ENCODE measurements at places on chromosomes 13 and 19. TPM values are rescaled to one million over a fixed set of nuclear protein-coding genes. Genes with fewer than 3 reads are reported as not detected.

The ZNF776 gene
- 5.0 TPM for total RNA-seq

The KLF2 gene
- total RNA-seq: 16.9 TPM

The ARID3A gene
- total RNA-seq: 5.4 TPM

The FFAR1 gene
- not detected for total RNA-seq

The RFPL4AL1 gene
- total RNA-seq: 0.38 TPM

The KLF1 gene
- not detected for total RNA-seq

All from A549 treated with GW870086 at 1 μM for 4 hours (cell line).